ENCODE measurements at places on chromosomes 16 and 17. TPM values are rescaled to one million over a fixed set of nuclear protein-coding genes. Genes with fewer than 3 reads are reported as not detected.

The ST6GALNAC2 gene
- not detected for total RNA-seq

DNA sequence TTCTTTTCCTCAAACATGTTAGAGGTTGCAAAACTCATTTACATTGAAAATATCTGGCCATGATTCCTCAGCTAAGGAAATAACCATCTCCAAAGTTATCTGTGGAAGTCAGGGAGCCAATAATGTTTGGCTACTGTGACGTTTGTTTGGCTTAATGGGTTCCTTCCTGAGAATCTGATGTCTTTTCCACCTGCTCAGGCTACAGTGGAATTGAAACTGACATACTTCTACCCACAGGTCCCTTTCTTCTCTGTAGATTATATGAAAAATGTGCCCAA is 221.1 kb upstream of the XYLT1 start:
- DNase-seq, result no peak

The RHOT1 gene
- 28.9 TPM for total RNA-seq

The KRT36 gene
- not detected for total RNA-seq

DNA sequence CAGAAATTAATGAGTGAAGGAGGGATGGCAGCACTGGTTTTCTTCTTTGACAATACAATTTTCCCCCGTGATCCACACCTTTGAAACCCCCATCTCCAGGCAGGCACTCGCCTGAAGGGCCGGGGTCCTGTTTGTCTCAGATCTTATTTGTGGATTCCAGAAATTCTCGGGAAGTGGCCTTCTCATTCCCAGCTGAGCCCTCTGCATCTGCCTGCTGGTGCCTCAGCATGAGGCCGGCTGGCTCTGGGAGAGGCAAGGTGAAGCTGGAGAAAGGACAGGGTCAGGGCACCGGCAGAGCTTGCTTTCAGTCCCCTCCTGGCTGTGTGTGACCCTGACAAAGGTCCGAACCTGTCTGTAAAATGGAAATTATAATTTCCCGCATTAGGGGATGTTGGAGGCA is 35.8 kb upstream of the C1QL1 start:
- DNase-seq, result no peak

DNA sequence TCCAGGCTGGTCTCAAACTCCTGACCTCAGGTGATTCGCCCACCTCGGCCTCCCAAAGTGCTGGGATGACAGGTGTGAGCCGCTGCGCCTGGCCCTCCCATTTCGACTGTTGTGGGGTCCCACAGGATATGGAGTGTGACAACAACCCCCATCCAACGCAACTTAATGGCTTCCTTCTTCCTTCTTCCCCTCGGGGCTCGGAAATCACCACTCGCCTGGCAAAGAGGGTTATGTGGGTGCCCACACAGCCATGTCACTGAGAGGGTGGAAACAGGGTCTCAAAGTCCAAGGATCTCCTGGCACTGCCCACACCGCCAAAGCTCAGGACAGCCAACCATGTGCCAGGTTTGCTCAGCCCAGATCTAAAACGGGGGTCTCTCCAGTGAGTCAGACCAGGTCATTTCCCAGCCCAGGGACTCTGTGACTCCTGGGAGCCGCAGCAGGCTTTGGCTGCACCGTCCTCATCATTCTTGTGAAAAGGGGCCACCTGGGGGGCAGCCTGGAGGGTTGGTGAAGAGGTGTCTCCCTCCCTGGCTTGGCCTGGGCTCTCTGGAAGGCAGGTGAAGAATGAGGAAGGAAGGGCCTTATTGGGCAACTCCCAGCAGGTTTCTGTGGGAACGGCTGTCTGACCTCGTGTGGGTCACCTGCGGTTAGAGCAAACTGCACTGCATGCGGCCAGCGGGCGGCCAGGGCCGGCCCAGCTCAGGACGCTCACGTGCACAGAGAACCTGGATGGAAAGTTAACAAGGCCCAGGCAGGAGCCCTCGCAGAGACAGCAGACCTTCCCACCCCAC is 25.3 kb upstream of the LITAF start:
- peak; percentile 40 for DNase-seq

The PYY gene
- 0.94 TPM for total RNA-seq

The WFDC1 gene
- total RNA-seq, result 0.41 TPM

The EMP2 gene
- 15.2 TPM for total RNA-seq

- no peak for DNase-seq
Measured at GRCh38 chr17:6453279-6454024, 9.2 kb downstream of the PIMREG start.

GRCh38 chr17:43665084-43665936 is 3.6 kb upstream of the MEOX1 start:
- DNase-seq, result peak; percentile 47

The KRTAP2-3 gene
- not detected for total RNA-seq

The RAMP2 gene
- 13.1 TPM for total RNA-seq

The GINS2 gene
- total RNA-seq, result 38.0 TPM

The NOXO1 gene
- 5.7 TPM for total RNA-seq

The SSTR5 gene
- 0.78 TPM for total RNA-seq

- DNase-seq, result no peak
Measured at GRCh38 chr16:29729116-29729521, 16.7 kb downstream of the C16orf54 start.

DNA sequence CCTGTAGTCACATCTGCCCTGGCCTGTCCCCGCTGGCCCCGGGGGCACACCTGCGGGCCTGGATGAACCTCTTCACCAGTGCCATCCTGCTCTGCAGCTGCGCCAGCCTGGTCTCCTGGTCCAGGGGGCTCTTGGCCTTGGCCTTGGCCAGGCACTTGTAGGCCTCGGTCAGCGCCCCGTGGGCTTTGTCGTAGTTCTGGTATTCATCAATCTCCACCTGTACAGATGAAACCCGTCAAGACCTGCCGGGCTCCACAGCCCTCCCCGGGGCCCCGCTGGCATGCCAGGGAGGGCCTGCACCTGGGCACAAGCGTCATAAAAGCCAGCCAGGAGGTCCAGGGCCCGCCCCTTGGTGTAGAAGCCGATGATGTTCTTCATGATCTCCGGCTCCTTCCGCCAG is 13.6 kb upstream of the TMEM204 start:
- DNase-seq, result no peak

The GRIN2A gene
- total RNA-seq, result 3.5 TPM

GRCh38 chr16:27867122-27868110 is 196.1 kb downstream of the GSG1L start:
- peak; percentile 96 for DNase-seq

The NGFR gene
- total RNA-seq, result 11.3 TPM

The TNFRSF17 gene
- total RNA-seq, result 0.18 TPM

GRCh38 chr16:10569621-10570020 is 10.8 kb downstream of the EMP2 start:
- DNase-seq, result no peak

- no peak for DNase-seq
Measured at GRCh38 chr17:50564916-50565315, 4.4 kb downstream of the CACNA1G start.

GRCh38 chr16:30992276-30992780 is 7.3 kb downstream of the HSD3B7 start:
- no peak for DNase-seq

GRCh38 chr17:60386147-60387058 is 5.5 kb downstream of the USP32 start:
- no peak for DNase-seq

DNA sequence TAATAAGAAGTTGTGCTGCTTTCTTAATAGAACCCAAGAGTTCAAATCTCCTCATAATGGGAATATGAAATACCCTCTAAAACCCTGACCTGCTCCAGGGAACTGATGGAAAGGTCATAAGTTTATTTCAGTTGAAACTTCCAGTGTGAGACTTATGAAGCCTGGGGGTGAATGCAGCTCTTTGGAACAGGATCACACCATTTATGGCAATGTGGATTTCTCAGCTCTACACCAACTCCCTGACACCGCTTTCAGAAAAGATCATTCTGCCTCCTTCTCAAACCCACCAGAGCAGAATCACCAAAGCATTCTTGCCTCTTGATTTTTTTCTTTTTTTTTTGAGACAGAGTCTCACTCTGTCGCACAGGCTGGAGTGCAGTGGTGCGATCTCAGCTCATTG is 16.7 kb upstream of the KPNB1 start:
- DNase-seq, result no peak

DNA sequence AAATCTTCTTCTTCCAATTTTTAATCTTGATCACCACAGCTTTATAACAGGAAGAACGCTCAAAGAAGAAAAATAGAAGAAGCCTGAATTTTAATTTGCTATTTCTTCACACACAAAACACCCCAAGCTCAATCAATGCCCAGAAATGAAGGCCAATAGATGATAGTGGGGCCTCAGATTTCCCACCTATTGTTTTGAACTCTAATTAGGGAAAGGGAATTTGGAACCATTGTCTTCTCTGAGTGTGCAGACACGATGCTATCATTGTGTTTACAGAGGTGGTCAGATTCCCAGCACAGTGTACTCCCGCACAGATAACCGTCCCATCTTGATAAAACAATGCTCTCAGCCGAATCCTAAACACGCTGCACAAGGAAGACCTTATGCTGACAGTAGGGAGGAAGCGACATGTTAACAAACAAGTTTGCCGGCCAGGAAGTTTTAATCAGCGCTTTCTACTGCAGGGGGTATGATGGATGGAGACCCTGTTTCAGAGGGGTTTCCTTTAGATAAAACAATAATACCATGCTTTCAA is 684.7 kb downstream of the MAF start:
- no peak for DNase-seq

DNA sequence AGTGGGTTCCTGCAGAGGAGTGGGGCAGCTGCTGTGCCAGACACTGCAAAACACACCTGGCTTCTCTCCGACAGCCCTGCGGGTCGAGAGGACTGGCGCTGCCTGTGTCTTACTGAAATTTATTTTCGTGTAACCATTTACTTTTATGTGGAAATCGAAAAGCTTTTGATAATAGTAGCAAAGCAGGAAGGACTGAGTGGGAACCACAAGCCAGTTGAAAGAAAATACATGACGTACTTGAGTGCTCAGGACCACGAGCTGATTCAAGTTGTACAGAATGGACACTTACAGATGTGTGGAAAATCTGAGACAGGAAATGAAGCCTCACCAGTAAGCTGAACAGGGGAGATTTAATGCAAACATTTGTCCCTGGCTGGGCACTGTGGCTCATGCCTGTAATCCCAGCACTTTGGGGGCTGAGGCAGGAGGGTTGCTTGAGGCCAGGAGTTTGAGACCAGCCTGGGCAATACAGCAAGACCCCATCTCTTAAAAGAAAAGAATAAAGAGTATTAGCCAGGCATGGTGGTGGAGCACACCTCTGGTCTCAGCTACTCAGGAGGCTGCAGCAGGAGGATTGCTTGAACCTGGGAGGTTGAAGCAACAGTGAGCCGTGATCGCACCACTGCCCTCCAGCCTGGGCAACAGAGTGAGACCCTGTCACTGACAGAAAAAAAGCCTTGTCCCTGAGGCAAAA is 11.3 kb upstream of the RPL13 start:
- no peak for DNase-seq

DNA sequence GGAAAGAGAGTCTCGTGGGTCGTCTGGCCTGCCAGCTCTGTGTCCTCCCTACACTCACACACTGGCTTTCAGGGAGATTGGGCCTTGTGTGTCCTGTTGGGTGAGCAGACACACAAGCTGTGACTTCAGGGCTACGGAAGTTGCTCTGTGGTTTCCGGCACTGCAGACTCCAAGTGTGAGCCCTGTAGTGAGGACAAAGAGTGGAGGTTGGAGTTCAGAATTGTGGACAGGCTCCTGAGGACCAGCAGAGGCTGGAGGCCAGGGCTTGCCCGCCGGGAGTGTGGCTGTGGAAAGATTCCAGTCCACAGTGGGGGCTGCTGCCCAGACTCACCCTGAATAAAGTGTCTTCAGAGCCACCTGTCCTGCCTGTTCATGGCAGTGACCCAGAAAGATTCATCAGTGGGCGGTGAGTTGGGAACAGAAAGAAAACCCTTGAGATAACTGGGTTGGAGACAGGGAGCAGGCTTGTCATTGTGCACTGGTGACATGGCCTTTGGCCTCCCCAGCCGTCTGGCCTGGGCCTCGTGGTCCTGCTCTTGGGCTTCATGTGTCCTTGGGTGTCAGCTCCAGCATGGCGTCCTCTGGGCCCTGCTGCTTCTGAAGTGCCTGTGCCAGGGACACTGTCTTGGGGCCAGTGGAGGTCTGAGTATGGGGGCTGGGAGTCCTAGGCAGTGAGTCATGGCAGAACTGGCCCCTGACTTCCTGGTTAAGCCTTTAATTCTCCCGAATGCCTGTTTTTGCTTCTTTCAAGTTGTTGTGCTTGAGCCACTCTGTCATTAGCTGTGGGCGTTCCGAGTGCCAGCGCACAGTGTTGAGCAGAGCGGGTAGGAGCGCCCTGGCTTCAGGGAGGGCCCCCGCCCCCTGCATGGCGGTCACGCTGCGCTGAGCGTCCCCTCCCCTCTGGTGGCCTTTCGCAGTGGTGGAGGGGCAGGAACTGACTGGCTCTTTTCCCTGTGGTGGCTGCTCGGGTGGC is 19.9 kb upstream of the ZNF750 start:
- no peak for DNase-seq

The HOXB8 gene
- total RNA-seq, result not detected

- DNase-seq, result peak; percentile 75
Measured at GRCh38 chr17:17613708-17614114, 22.2 kb upstream of the PEMT start.

DNA sequence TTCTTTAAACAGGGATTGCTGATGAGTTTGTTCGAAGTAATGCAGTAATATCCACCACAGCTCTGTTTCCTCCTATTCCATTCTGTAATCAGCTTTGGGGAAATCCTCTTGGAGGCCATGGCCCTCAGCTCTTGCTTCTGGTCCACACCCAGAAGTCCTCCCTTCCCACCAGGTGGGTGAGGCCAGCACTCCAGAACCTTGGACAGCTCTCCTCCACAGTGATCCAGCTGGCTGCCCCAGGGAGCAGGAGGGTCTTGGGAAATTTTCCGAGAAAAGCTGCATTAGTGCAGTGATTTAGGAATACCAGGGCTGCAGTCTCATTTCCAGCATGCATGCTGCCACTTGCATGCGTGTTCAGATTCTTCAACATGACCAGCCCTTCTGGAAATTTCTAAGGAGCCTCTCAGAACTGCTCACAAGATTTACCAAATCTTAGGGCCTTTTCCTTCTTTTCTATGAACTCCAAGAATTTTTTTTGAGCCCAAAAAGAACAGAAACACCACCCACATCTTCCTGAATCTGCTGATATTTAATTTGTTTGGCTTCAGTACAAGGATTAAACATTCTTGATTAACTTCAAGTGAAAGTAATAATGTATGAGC is 4.2 kb downstream of the SMPD3 start:
- DNase-seq, result peak; percentile 76

GRCh38 chr17:48994549-48995303 is 2.5 kb upstream of the IGF2BP1 start:
- no peak for DNase-seq

DNA sequence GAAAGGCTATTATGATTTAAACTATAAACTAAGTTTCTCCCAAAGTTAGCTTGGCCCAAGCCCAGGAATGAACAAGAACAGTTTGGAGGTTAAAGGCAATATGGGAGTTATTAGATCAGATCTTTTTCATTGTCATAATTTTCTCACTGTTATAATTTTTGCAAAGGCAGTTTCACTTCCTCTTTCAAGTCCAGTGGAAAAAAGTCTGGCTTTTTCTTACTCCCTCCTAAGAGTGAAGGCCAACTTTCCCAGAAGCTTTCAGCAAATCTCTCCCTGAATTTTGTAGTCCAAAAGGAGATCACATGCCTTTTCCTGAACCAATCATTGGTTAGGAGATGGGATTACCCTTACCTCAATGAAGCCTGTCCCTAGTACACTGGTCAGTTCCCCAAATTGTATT is 9.1 kb upstream of the BLMH start:
- no peak for DNase-seq
